Activated CD4-positive, alpha-beta T cell treated with anti-CD3 and anti-CD28 coated beads, Interleukin-2, amount 50 U/mL, for 48 hours (primary cell): ENCODE measurements at places on chromosomes 12 and 14.

- DNase-seq, result no peak
Measured at GRCh38 chr12:80829767-80830166, 108.0 kb downstream of the LIN7A start.

DNA sequence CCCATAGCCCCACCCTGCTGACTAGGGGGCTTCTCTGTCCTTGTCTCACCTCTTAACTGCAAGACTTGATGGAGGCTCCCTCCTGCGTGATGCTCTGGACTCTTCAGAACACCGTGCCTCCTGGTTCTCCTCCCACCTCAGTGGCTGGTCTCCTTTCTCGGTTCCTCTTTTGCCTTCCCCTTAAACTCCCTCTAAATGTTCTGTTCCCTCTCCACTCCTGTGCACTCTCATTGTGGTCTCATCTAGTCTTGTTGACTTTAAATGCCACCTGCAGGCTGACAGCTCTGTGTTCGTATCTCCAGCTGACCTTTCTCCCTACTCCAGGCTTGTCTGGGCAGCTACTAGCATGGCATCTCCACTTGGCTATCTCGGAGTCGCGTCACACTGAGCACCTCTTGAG is 28.3 kb downstream of the DYNC1H1 start:
- no peak for DNase-seq

DNA sequence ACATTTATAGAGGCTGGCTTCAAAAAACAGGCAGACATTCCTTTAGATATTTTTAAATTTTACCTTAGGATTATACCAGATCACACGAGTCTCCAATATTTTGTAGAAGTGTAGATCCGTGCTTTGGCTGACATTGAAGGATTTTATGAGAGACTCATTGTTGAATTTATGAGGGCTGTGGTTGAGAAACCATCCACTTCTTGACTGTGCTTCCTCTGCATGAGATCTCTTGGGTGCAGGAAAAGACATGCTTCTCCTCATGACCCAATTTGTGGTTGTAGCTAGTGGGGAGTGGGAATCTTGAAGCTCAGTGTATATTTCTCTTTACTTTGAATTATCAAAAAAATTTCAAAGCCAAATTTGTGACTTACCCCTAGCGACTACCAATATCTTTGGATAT is 36.7 kb upstream of the NKX2-8 start:
- DNase-seq, result no peak

GRCh38 chr12:6301721-6302120 is 8.8 kb upstream of the PLEKHG6 start:
- no peak for DNase-seq

DNA sequence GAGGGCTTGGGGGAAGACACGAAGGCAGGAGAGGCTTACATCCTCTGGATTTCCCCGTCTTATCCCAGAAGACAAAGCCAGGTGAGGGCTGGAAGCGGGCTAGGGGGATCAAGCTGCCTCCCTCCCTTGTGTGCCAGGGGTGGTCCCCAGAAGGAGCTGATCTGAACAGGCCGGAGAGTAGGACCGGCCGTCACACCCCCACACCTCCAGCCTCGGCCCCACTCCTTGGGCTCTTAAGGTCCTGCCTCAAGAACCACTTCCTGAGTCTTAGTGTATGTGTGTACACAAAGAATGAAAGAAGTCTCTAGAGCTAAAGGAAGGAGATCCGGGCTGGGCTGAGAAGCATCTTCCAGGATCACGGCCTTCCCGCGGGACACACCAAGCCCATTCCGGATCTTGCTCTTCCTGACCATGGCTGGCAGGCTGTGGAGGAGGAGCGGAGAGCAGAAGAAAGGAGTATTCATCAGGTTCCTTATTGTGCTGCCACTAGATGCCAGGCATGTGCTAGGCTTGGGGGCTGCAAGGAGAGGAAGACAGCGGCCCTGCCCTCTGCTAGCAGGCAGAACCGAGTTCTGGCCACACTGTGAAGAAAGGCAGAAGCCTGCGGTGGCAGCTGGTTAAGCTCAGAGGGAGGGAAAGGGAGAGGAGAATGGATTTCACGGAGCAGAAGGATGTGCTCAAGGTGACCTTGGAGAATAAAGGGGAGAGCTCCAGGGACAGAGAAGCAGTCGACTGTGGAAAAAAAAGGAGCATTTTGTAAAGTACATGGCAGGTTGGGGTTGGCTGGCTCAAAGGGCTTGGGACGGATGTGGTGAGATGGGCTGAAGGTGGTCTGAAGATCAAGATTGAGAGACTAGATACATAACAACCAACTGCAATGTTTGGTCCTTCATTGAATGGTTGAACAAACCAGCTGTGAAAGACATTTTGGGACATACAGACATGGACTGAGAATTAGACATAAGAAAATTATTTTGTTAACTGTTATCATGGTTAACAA is 1.3 kb upstream of the CD63 start:
- DNase-seq, result peak; percentile 40

DNA sequence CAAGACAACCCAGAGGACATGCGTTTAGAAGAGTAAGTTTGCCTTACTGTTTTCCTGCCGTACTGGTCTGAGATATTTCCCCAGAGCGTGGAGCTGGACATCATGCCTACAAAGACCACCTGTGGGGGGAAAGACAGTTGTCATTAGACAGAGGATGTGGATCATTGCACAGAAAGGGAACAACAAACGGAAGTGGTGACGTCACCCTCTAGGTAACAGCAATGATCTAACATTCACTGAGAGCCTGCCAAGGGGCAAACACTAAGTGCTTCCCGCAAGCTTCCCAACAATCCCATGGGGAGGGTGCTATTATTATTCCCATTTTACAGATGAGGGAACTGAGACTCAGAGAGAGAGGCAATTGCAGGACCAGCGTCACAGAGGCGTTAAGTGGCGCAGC is 48.5 kb downstream of the SVOP start:
- DNase-seq, result no peak

- DNase-seq, result peak; percentile 47
Measured at GRCh38 chr14:39469094-39469710, 37.0 kb upstream of the FBXO33 start.

- DNase-seq, result no peak
Measured at GRCh38 chr12:50913224-50913623, 39.1 kb upstream of the HIGD1C start.

DNA sequence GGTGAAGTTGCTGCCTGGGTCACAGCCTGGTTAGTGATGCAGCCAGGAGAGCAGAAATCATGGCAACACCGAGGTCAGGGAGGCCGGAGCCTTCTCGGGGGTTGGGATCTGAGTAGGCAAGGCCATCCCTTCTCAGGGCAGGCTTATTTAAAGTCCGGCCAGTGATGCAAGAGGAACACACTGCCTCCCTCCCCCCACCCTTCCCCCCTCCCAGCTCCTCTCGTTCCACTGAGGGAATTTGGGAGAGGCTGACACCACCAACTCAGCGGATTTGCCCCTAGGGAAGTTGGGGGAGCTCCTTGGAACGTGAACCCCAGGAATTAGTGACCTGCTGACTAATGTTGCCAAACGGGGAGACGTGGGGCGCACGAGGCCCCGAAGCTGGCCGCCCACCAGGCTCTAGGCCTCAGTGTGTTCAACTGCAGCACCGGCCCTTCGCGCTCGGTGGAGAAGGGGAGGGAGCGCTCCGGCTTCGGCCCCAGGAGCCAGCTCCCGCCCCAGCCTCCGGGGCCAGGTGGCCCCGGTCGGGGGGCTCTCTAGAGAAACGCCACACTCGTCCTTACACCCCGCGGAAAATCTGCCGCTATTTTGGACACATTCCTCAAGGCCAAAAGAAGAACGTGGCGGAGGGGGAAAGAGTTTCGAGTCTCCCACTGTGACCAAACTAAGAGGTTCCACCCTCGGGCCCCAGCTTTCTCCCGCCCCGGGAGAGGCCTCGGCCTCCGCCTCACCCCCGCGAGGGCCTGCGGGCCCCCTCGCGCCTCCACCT is 1.6 kb downstream of the CTDSP2 start:
- peak; percentile 59 for DNase-seq

- peak; percentile 88 for DNase-seq
Measured at GRCh38 chr14:20610002-20610765, 19.0 kb upstream of the RNASE12 start.

DNA sequence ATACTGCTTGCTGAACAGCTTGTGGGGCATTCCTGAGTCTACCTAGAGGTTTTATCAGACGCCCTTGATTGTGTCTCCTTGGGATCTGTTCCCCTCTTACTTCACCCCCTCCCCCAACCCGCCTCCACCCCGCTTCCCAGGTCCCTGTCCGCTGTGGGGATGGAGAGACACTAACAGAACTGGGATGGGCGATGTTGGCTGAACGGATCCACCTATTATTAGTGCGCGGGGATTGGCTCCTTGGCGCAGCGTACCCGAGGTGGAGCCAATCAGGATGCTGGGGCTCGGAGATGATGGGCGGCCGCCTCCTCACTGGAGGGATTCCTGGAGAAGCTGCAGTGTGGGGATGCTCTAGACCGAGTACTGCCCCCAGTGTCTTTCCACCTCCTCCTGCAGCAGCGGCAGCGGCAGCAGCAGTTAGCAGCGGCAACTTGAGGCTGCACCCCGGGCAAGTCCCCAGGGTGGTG is at the start of gene SYT1:
Gene SYT1 (plus strand): TSS at position 372 of the 467 bp plus-strand sequence.
- DNase-seq, result no peak

DNA sequence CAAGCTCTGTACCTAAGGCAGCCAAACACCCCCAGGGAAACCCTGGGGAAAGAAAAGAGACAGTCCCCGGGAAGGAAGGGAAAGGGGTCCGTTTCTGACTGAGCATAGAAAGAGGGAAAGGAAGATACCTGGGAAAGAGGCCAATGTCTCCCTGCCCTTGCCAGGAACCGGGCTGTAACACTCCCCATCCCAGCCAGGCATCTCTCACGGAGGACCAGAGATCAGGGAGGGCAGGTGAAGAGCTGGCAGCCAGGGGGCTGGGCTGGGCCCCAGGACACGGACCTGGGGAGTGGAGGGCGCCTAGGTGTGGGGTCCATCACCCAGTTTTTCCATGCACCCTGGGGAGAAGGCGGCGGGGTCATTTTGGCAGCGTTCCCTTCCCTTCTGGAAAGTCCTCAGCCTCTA is 18.9 kb upstream of the PLEKHH1 start:
- DNase-seq, result no peak

GRCh38 chr12:45655186-45655585 is 74.3 kb upstream of the ARID2 start:
- peak; percentile 16 for DNase-seq

DNA sequence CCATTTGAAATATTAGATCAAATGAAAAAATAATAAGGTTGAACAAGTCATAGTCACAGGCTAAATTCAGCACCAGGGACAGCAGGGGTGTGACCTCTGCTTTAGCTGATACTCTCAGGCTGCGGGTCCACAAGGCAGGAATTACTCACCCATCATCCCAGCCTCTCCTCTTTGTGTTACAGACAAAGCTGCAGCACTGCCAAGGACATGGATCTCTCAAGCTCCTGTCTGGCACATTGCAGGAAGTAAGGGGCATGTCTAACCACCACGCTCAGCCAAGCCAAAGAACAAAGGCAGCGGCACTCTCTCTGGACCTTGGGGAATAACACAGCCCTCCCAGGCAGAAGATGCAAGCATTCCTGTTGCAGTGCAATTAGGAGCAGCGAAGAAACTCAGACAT is 783.8 kb downstream of the VRK1 start:
- DNase-seq, result no peak

DNA sequence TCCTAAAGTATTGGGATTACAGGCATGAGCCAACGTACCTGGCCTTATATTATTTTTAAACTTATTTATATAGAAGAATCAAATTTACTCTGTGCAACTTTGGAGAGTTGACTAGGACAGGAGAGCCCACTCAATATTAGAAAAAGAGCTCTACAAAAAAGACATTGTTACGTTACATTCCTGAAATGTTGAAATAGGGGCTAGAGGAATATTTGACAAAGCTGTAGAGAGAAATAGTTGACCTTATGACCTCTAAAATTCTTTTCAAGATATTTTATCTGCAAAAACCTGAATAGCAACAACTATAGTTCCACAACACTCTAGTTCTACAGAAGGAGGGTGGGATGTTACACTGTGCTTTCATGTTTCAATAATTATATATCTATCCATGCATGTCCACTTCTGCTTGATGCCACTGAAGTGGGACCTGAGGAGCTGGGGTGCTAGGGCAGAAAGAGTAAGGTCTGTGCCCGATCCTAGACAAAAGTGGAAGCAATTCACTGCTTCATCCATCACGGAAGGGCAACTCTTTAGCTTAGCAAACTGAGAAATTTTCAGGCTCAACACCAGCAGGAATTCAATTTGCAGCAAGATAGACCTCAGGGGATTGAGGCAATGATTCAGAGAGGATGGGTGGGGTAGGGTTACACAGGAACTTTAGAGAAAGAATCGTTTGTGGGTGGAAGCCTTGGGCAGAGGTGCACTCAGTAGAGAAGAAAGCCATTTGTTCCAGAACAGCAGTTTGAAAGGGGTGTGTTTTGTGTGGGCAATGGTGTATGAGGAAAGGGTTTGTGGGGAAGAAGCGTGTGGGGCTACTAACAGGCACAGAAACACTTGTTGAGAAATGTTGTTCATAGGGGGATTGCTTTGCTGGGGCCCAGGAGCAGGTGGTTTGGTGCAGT is 16.0 kb upstream of the RNASE10 start:
- no peak for DNase-seq

DNA sequence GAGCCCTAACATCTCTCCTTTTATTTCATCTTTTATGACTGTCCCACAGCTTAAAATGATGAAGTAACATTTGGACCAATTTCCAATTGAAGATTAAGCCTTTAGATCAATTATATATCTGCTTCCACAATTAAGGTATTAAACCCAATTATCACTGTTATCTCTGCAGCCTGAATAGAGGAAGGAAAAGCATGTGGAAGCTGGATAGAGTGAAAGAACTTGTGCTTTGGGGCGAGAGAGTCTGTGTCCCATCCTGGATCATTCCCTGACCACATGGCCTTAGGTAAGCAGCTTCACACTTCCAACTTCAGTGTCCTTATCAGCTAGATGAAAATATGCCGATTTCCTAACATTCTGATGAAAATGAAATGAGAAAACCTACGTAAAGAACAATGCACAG is 61.4 kb upstream of the TSPAN8 start:
- DNase-seq, result no peak

DNA sequence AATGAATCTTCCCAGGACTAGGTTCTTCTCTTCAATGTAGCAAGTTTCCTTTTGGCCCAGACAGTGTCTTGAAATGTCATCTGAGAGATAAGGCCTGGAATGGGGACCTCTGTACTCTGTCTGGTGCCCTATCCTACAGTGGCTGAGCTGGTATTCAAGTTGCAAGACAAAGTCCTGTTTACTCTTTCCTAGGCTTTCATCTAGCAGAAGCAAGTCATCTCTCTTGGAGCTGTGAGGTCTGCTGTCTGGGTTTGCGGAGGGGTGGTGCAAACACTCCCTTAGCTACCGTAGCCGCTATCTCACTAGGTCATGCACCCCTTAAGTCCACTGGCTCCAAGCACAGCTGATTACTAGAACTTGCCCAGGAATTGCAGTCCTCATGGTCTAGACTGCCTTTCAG is 149.7 kb upstream of the SLC16A7 start:
- no peak for DNase-seq

DNA sequence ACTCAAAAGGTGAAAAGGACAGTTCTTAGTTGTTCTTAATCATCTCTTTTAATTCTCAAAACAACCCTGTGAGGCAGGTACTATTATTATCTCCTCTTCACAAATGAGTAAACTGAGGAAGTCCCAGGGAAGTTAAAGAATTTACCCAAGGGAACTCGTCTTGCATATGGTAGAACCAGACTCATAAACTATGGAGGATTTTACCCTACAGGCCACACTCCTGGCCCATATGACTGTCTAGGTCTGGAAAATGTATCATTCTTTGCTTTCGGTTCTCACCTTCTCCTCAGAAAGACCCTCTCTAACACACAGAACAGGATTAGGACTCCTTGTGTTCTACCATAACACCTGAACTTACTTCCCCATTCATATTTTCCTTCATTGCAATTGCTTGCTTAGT is 18.9 kb downstream of the SOX5 start:
- no peak for DNase-seq
